ENCODE measurements at places on chromosomes 1 and 21.

- no peak for DNase-seq
Measured at GRCh38 chr1:75630004-75630594, 19.2 kb upstream of the SLC44A5 start.

- DNase-seq, result no peak
Measured at GRCh38 chr1:226443033-226443432, 35.1 kb upstream of the PARP1 start.

DNA sequence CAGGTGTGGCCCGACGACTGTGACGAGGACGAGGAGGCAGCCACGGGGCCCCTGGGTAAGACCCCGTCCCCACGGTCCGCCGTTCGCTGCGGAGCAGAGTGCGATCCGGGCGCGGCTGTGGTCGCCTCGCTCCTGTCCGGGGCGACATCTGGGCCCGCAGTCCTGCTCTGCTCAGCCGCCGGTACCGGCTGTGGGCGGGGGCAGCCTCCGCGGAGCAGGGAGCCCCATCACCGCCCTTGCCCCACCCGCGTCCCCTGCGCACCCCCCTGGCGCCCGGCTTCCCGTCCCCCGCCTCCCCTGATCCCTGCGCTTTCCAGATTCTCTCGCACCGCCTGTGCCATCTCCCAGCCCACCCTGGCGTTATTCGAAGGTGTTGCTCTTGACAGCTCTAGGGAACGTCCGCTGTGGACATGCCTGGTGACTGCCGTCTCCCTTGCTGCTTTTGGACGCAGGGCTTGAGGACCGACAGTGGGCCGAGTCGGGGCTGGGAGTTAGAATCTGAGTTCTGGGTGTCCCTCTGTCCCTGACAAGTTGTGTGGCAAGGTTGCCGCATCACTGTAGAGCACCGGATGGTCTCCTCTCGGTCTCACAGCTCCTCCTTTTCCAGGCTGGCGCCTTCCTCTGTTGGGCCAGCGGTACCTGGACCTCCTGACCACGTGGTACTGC, 596 bp downstream of the TOR3A start:
- DNase-seq, result peak; percentile 48

GRCh38 chr1:186793582-186793927, 35.2 kb upstream of the PLA2G4A start:
- no peak for DNase-seq

- no peak for DNase-seq
Measured at GRCh38 chr1:118821801-118822200, 166.3 kb downstream of the TBX15 start.

- no peak for DNase-seq
Measured at GRCh38 chr1:245800901-245801605, 646.3 kb downstream of the KIF26B start.

DNA sequence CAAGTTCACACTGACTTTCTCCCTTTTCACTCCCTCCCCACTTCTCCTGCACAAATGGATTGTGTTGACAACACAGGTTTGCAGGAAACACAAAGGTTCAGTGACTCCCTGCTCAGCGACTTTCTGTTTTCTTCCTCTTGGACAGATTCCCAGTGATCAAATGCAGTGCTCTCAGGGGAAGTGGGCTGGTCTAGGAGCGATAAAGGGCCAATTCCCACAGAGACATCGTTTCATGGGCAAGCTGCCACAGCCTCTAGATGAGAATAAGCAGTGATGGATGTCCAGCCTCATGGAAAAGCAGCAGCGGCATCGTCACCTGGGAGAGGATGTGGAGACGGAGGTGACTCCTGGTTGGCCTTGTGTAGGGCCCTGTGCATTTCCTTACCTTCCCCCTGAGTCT, 30.6 kb downstream of the FYB2 start:
- DNase-seq, result no peak

- DNase-seq, result no peak
Measured at GRCh38 chr1:201113451-201114244, 1.4 kb upstream of the CACNA1S start.

- DNase-seq, result no peak
Measured at GRCh38 chr21:44006017-44006619, 6.0 kb upstream of the TRAPPC10 start.

DNA sequence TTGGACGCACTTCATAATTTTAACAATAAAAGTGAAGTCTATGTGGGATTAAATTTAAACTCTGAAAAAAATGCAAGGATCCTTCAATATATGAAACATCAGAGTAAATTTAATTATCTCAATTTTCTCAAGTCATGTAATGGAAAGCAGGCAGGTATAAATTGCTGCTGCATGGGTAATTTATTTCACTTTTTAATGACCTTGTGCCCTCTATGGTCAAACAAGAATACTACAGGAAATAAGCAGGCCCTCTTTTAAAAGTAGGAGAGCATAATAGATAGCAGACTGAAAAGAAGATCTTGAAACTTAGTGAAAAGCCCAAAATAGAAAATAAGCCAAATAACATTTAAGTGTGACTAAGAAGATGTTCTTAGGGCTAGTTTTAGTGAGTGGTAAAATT, 22.9 kb downstream of the BCAS2 start:
- DNase-seq, result no peak

DNA sequence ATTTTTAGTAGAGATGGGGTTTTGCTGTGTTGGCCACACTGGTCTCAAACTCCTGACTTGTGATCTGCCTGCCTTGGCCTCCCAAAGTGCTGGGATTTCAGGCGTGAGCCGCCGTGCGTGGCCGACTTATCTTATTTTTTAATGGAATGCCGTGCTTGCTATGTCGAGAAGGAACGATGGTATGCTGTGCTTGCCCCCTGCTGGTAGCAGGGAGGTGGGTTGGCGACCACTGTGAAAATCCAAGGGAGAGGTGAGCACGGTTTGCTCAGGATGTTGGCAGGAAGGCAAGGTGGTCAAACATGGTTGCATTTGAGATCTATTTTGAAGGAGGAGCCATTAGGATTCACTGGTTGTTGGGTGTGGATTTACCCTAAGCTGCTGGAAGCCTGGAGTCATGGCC, 45.8 kb upstream of the RCC2 start:
- peak; percentile 31 for DNase-seq

GRCh38 chr21:43021756-43022600, 47.6 kb downstream of the PKNOX1 start:
- DNase-seq, result no peak

GRCh38 chr1:225919906-225920305, 4.1 kb downstream of the PYCR2 start:
- no peak for DNase-seq

DNA sequence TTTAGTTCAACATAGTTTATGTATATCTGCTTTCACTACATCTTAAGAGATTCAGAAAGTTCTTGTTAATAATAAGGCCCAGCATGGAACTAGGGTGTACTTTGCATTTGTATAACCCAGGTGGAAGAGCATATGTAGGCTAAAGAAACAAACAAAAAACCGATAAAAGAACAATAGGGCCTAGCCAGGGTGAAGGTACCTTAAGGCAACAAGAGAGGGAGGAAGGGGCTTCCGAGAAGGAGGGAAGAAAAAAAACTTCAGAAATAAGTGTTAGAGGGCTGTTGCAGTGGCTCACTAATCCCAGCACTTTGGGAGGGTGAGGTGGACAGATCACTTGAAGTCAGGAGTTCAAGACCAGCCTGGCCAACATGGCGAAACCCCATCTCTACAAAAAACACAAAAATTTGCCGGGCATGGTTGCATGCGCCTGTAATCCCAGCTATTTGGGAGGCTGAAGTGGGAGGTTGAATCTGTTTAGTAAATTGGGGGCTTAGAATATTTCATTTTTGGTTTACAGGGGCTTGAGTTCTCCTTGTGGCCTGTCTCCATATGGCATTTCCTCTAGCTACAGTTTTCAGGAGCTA, 4.7 kb upstream of the SPATA45 start:
- no peak for DNase-seq

DNA sequence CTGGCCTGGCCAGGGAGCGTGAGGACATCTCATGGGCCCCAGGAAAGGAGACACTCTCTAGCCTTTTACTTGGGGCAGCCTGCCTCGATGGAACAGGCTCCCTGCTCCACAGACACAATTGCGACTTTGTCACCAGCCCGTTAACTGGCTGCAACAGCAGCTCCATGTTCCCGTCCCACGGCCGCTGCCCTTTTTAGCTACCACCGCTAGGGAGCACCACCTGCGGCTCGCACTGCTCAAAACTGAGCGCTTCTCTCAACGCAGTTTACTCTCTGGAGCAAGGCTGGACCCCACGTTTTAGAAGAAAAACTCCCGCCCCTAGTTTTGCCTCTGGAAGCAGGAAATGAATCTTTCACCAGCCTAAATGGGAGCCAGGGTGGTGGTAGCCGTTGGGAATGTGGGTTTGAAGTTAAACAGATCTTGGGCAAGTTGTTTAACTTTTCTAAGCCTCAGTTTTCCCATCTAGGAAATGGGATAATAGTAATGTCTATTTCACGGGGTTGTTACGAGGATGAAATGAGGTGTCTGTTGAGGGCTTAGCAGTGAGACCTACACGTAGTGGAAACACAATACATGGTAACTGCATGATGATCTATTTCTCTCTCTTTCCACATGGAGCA, 3.5 kb upstream of the LRRC38 start:
- peak; percentile 45 for DNase-seq

DNA sequence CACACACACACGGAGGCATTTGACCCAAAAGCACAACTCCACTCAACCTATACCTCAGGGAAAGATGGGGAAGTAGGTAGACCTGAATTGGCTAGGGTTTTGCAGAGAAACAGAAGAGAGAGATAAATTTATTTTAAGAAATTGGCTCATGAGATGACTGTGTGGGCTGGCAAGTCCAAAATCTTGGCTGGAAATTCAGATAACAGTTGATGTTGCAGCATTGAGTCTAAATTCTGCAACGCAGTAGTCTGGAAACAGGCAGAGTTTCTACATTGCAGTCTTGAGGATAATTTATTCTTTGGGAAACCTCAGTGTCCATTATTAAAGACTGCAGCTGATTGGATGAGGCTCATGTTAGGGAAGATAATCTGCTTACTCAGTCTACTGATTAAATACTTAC, 4.3 kb upstream of the LCE2B start:
- no peak for DNase-seq

- DNase-seq, result no peak
Measured at GRCh38 chr21:45498646-45499000, 43.6 kb downstream of the SLC19A1 start.

DNA sequence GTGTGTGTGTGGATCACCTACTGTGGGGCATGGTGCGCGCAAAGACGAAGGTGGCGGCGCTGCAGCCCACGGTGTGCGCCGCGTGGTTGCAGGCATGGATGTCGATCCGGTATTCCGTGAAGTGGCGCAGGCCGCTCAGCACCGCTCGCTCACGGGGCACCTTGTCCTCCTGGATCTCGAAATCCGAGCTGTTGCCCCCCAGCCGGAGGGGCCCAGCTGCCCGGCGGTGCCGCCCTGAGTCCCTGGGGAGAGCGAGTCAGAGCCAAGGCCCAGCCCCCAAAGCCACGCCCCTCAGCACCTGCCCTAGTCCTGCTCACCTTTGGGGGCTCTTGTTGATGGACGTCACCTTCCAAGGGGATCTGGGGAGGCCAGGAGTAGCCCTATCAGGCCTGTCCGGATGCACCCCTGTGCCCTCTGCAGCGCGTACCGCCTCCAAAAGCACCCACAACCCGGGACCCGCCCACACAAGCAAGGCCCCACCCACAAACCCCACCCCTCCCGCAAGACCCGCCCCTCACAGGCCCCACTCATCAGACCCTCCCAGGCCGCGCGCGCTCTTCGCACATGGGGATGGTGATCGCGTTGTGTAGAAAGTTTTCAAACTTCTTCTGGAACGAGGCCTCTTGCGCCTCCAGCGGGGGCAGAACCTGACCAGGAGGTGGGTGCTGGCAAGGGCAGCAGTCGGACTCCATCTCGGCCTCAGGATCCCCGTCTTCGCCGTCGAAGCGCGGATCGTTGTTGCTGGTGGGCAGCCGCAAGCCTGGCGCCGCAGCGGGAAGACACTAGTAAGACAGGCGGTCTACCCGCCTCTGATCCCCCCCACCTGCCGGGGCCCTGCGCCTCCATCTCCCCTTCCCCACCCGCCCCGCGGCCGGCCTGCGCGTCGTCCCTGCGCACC, 13.6 kb downstream of the INSRR start:
- peak; percentile 66 for DNase-seq

DNA sequence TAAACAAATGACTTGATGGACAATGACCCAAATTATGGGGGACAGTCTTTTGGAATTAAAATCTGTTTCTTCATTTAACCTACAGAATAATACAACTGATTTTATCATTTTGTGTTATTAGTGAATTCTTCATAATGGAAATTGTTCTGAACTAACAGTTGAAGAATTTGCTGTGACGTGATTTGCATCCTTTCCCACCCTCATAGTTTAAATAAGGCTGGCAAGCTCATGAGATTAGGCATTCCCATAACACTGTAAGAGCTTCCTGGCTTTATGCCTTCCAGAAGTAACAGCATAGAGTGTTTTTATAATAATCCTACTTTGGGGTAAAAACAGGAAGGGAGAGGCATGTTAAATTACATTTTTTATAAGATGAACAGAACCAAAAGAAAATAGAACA, 95.7 kb downstream of the ATP6V1G3 start:
- no peak for DNase-seq
